ENCODE measurements at places on chromosomes 5 and 9. TPM values are rescaled to one million over a fixed set of nuclear protein-coding genes. Genes with fewer than 3 reads are reported as not detected.

GRCh38 chr5:169901896-169902295 is 78.4 kb downstream of the INSYN2B start:
- DNase-seq, result no peak

DNA sequence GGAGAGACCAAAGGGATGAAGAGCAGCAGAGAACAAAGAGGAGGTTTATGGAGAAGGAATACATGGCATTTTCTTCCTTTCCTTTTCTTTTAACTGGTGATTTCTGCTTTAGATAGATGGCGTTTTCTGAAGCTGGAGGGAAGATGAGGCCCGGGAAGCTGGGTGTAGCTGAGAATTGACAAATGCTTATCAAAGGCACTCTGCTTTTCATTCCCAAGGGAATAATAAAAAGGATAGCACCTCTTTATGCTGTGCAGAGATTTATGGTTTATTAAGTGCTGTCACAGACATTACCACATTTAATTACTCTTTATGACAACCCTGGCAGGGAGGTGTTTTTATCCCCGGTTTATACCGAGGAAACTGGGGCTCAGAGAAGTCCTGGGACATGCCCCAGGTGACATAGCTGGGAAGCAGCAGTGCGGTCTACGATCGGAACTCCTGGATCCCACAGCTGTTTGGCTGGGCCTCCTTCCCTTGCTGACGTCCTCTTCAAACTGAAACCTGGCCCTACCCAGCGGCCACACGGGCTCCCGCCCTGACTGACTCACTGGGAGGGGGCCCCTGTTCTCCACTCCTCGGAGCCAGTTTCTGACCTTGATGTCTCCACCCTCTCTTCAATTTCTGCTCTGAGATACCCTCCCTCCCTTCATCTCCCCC is 8.2 kb upstream of the EPB41L4B start:
- no peak for DNase-seq

GRCh38 chr5:34474573-34475021 is 181.5 kb upstream of the RAI14 start:
- DNase-seq, result peak; percentile 58

DNA sequence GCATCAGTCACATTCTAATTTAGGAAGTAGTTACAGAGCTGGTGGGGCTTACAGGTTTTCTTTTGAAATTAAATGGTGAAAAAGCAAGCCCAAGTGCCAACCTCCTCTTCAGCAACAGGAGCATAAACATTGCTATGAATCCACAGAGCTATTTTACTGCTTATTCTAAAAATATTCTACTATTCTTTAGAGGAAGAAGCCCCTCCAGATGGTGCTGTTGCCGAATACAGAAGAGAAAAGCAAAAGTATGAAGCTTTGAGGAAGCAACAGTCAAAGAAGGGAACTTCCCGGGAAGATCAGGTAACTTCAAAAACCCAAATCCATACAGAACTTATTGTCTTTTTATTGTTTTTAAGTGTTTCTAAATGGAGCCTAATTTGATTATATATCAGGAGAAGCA is 202.8 kb downstream of the CWC27 start:
- DNase-seq, result no peak

The CCDC171 gene
- 28.9 TPM for total RNA-seq

- no peak for DNase-seq
Measured at GRCh38 chr5:155960177-155960576, 366.8 kb upstream of the SGCD start.

DNA sequence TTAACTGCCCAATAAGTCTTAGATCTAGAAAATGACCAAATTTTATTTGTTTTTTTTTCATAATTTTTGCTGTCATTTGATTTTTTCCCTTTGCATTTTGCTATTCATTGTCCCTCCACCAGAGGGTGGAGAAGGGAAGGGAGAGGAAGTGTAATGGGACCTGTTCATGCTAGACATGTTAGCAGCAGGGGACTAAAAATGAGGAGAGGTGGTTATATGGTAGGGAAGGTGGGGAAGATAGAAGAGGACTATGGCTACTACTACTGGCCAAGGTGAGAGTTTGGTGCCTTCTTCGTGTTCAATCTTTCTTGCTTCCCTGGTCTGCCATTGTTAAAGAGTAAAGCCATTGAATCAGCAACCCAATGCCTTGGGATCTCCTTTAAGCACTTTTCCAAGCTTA is 6.4 kb downstream of the GRIA1 start:
- no peak for DNase-seq

The FGF10 gene
- 2.4 TPM for total RNA-seq

DNA sequence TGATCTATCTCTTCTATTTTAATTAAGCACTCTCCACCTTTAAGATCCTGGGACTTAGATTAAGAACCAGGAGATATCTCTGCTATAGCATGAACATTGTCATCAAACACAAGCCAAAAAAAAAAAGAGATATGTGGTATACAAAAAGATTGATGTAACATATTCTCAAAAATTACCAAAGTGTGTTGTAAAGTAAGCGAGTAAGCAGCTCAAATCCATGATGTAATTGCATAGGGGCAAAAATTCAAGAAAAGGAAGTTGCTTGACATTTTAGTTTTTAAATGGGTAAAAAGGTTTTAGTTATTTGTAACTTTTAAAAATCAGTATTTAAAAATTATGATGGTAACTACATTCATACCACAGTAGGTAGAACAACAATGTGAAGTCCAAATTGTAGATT is 40.7 kb downstream of the CNTRL start:
- no peak for DNase-seq

DNA sequence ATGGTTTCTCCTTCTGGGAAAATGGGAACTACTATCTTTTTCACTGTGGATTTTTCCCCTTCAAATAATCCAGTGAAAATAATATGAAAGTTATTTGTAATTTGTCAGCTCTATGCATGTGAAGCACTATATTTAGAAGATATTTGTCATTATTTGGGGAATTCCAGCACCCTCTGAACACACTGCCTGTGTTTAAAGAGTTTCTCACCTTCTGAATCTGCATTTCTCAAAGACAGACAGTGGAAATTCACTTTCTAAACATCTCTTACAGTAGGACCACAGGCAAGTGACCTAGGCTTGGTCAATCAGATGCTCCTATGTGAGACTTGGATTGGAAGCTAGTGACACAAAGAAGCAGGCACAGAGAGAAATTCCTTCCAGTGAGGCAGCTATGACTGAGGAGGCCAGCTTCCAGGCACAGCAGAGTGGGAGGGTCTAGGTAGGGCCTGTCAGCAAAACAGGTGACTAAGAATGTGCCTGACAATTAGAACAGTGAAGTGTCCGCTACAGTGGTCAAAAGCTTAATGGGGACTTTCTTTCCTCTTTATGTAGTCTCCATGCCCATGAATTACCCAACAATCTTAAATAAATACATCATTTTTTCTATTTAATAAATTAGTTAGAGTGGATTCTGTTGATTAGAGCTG is 167.2 kb downstream of the HMHB1 start:
- DNase-seq, result no peak

- DNase-seq, result no peak
Measured at GRCh38 chr9:115717298-115717697, 436.3 kb upstream of the PAPPA start.

The ZBTB5 gene
- total RNA-seq, result 20.4 TPM

The GABBR2 gene
- 39.9 TPM for total RNA-seq

The CCNI2 gene
- 1.6 TPM for total RNA-seq

The PCDHGA1 gene
- 3.3 TPM for total RNA-seq

The CAMLG gene
- total RNA-seq, result 100 TPM

DNA sequence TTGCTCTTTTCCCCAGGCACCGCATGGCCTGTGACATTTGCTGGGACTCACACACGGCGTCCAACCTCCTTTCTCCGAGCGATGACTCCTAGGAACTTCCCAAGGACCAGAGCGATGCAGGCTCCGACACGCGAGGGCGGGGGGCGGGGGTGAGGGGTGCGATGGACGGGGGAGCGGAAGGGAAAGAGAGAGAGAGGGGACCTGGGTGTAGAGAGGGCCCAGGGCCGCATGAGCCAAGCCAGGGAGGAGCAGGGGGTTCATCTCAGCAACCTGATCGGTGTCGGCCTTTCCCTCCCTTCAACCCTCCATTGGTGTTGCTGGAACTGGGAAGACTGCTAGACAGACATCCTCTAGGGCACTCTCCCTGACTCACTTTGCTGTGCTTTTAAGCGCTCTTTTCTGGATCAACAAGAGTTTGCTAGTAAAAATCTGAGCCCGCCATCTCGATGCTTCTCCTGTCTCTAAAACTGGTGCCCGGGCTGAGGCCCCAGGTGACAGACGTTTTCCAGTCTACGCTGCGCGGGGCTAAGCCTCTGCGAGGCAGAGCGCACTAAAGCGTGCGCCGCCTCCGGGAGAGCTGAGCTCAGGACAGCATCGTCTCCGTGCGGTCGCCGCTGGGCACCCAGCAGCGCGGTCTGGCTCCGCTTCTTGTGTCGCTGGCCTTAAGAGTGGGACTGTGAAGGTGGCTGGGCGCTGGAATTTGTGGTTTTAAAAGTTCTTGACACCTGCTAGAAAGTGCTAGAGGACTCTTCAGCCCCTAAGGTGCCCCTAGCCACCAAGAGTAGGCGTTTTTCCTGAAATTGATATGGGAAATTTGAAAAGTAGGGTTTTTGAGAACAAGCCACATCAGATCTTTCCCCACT is 1.0 kb upstream of the TSLP start:
- peak; percentile 27 for DNase-seq

DNA sequence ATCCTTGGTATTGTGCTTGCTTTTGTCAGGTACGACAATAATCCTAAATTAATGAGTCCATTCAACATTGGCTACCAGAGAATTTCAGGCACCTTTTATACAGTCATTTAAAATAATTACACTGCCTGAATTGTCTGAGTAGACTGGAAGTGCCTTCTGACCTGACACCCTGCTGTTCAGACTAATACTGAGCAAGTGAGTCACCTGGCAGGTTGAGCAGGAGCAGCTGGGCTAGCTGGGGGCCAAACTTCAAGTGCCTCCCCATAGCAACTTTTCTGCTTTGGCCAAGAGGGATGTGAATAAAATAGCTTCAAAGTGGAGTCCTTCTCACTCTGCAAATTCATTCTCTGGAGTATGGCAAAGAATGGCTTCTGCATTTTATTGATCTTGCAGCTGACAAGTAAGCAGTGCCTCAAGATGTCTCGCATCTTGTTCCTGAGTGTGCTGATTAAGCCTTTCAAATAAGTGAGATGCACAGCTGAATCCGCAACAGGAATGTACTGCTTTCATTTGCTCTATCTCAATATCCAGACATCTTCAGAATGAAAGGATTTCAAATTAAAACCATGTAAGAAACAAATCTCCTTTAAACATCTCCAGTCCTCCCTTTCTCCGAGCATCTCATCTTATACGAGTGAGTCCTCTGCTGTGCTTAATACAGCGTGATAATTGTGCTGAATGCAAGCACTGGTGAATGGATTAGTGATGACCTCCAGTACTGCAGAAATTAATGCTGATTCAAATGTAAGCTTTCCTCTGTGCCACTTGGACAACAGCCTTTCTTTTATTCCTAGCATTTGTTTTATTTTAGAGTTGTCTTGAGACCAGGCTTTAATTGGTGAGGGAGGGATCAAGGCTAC is 271.2 kb downstream of the EDIL3 start:
- DNase-seq, result no peak

- DNase-seq, result no peak
Measured at GRCh38 chr5:122770477-122770876, 4.4 kb upstream of the SNX2 start.
